Activated naive CD4-positive, alpha-beta T cell treated with anti-CD3 and anti-CD28 coated beads, Interleukin-2, amount 50 U/mL, for 72 hours (primary cell): ENCODE measurements at places on chromosomes 11 and 22.

DNA sequence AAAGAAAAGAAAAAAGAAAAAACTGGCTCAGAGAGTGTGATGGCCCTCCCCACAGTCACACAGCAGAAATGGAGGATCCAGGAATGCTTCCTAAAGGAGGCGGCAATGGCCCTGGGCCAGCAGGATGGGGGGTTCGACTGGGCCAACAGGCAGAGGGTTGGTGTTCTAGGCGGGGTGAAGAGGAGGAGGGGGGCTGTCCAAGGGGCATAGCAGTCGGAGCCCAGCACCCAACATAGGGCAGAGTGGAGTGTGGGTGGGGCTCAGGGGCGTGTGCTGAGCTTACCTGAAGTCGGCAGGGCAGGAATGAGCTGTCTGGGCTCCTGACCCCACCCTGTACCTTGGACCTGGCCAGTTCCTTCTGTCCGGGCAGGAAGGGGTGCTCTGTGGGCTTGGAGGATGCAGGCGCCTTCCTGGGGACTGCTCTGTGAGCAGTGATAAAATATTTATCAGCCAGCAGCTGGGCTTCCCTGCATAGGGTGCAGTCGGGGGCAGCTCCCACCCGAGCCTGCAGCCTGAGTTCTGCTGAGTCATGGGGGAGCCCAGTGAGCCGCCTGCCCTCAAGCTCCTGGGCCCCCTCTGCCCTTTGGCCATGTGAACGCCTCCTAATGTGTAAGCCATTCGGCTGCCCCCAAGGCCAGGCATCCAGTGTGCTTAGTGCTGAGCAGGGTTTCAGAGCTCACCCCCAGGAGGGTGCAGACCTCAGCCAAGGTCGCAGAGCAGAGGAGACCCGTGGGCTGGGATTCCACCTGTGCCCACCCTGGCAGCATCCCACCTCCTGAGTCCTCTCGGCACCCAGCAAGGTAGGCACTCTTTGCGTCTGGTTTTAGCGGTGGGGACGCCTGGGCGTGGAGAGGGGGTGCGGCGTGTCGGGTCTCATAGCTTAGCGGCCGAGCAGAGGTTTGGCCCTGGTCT is 25.3 kb upstream of the PRR5 start:
- no peak for DNase-seq

- no peak for DNase-seq
Measured at GRCh38 chr22:28299309-28299708, 380.3 kb upstream of the PITPNB start.

DNA sequence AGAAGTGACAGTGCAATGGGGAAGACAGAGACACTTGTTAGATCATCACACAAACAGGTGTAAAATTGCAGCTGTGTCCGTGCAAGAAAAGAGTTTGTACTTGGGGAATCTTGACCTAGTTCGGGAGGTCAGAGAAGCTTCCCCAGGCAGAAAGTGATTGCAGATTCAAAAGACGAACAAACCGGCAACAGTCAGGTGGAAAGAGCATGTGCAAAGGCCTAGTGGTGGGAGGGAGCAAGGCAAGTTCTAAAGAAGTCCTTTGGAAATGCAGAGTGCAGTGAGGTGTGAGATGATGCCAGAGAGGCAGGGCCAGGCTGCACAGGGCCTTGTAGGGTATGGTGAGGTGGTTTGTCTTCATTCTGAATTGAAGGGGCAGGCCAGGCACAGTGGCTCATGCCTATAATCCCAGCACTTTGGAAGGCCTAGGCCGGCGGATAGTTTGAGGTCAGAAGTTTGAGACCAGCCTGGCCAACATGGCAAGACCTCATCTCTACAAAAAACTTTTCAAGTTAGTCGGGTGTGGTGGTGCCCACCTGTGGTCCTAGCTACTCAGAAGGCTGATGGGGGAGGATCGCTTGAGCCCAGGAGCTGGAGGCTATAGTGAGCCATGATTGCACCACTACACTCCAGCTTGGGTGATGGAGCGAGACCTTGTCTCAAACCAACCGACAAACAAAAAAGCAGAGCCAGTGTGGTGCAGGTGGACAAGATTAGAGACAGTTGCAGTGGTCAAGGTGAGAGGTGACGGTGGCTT is 1.9 kb upstream of the ESS2 start:
- no peak for DNase-seq

- DNase-seq = no peak
Measured at GRCh38 chr11:94792451-94792850, 24.3 kb downstream of the AMOTL1 start.

DNA sequence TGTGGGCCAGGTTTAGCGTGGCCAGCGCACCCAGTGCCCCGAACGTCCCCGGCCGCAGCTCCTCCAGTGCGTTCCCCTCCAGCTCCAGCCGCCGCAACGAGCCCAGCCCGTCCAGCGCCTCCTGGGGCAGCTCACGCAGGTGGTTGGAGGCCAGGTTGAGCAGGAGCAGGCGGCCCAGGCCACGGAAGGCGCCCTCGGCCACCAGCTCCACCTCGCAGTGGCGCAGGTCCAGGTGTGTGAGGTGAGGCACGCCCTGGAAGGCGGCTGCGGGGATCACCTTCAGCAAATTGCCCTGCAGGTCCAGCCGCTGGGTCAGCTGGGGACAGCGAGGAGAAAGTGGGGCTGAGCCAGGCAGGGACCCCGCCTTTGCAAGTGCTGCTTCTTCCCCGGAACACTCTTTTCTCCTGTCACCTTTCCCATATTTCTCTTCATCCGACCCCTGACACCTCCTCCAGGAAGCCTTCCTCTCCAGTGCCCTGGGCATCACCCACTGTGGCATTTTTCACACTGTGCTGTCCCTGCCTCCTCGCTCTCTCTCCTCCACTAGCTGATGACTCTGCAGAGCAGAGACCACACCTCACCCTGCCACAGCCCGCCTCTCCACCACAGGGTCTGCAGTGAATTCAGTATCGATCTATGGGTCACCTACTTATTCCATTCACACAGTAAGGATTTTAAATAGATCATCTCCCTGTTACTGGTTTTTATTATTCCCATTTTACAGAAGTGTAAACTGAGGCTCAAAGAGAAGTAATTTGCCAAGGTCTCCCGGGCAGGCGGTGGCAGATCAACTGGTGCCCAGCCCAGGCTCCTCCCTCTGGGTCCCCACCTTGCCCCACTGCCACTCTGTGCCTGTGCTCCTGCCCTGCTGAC is 1.9 kb downstream of the CHADL start:
- DNase-seq = no peak

- no peak for DNase-seq
Measured at GRCh38 chr22:46849101-46849500, 86.7 kb downstream of the TBC1D22A start.

DNA sequence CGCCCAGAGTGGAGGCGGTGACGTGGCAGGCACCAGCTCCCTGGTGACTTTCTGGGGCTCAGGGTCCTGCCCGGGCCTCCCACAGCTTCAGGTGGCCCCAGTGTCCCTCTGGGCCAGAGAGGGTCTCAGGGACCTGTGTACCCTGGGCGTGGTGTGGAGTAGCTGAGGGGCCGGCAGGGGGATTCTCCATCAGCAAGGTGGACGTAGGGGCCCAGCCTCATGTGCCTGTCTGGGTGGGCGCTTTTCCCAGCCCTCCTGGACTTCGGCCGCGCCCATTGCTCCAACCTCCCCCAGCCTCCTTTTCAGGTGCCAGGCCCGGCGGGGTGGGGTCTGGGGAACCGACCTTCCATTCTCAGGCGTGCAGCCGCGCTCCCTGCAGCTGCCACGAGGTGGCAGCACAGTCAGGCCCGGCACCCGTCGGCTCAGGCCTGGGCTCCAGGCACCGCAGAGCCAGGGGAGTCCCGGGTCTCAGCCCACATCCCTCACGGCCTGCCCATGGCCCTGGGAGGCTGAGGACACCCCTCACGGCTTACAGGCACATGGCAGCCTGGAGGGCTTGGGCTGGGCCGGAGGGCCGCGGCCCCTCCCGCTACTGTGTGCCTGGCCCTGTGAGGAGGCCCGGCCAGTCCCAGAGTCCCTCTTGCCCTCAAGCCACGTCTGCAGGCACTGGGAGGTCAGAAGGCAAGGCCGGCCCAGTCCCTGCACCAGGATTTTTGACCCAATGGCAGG is 19.9 kb upstream of the MUC5B start:
- peak; percentile 66 for DNase-seq

GRCh38 chr11:121119440-121119839 is 18.4 kb downstream of the TECTA start:
- DNase-seq = no peak

GRCh38 chr11:107598225-107599139 is 7.5 kb downstream of the ELMOD1 start:
- no peak for DNase-seq

- no peak for DNase-seq
Measured at GRCh38 chr11:79744941-79745340, 304.1 kb upstream of the TENM4 start.

GRCh38 chr11:110909336-110909735 is 197.1 kb upstream of the ARHGAP20 start:
- no peak for DNase-seq

GRCh38 chr11:60699284-60699691 is at the start of gene MS4A8:
Gene MS4A8, plus strand, starts transcription at chr11:60699612. Its CDS starts 1,249 bp downstream, at chr11:60700861.
- no peak for DNase-seq

GRCh38 chr11:116114198-116114651 is 610.0 kb upstream of the CADM1 start:
- DNase-seq = no peak

DNA sequence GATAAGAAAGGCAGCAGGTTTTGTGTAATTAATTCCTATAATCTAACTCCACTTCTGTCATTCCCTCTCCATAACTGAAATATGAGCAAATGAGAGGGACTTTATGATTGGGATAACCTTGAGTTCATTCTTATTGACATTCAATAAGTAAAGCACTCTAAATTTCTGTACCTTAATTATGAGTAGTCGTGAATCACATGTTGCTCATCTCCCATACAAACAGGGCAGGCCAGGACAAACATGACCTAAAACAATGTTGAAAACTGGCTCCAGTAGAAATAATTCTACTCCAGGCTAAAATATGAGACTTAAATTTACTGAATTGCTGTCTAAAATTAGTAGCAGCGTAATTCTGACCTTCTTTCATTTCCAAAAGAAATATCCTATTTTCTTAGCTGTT is 505.4 kb downstream of the NELL1 start:
- DNase-seq = no peak

GRCh38 chr22:30578481-30578880 is 4.0 kb upstream of the GAL3ST1 start:
- no peak for DNase-seq
